ENCODE measurements at places on chromosomes 3 and 15. TPM values are rescaled to one million over a fixed set of nuclear protein-coding genes. Genes with fewer than 3 reads are reported as not detected.

WDR93 gene
- 0.18 TPM for total RNA-seq

PROK2 gene
- total RNA-seq = 2.3 TPM

EPHB3 gene
- 25.2 TPM for total RNA-seq

STRIT1 gene
- total RNA-seq = not detected

ROBO2 gene
- 3.6 TPM for total RNA-seq

- H3K4me3 ChIP-seq = no peak overlapping the region
- H3K4me1 ChIP-seq = no peaks in the 10 kb centered on the region
- no peak overlapping the region for H3K27ac ChIP-seq
- no peaks in the 10 kb centered on the region for H3K36me3 ChIP-seq
- no peak for DNase-seq
Observed at GRCh38 chr3:66297900-66298299, 77.1 kb downstream of the SLC25A26 start.

DNA sequence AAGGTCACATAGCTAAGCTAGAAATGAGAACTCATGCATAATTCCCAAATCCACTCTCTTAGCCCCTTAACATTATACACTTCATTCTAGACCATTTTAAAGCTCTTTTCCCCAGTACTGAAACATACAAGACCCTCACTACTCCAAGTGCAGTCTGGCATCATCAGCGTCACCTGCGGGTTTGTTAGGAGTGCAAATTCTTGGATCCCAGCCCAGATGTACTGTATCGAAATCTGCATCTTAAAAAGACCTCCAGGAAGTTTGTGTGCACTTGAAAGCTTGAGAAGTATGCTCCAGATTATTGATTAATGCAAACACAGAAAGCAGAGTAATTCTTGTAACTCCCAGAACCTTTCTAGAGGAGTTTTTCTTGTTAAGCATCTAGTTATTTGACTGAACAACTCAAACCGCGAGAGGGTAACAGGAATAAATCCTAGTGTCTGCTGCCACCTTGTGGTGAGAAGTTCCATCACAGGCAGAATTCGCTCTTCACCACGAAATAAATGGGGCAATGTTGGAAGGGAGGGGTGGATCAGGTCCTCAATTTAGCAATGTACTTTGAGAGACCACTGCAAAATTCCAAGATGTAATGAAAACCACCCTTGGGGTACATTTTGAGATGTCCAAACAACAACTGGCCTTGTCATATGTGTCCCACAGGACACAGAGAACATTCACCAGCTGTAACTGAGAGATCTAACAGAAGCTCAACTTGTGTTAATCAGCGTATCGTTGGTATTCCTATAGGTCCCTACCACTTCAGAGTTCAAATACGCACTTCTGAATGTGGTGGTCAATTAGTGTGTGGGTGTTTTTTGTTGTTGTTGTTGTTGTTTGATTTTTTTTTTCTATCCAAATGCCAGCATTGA, 583 bp upstream of the C3orf49 start:
- DNase-seq = peak; percentile 61
- H3K27ac ChIP-seq = no peak overlapping the region
- no peaks in the 10 kb centered on the region for H3K27me3 ChIP-seq
- no peaks in the 10 kb centered on the region for H3K4me1 ChIP-seq

DNA sequence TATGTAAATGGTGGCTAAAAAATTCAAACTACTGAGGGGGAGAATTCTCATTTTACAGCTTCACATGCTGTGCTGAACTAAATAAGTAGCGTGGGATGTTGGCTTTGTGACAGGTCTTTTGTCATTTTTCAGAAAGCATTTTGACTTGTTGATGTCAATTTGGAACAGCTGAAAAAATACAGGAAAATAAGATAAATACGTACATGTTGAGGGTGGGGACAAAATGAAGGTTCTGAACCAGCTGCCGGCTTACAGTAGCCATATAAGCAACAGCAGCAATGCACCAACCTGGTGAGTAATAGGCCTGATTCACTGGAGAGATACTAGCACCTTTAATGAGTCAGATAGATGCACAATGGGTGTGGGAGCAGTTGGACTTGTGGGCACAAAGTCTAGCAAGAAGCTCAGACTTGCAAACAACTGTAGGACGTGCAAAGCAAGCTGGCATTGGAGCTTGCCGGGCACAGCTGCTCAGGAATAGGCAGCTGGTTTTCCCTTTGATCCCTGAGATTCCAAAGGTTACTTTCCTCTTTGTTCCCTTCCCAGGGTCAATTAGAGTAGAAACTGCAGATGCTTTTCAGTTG, 12.9 kb downstream of the B3GNT5 start:
- no peak overlapping the region for H3K4me3 ChIP-seq
- H3K4me1 ChIP-seq = no peaks in the 10 kb centered on the region
- peak; percentile 24 for DNase-seq
- no peaks in the 10 kb centered on the region for H3K36me3 ChIP-seq

- no peak overlapping the region for H3K27ac ChIP-seq
- H3K4me1 ChIP-seq = no peaks in the 10 kb centered on the region
- peak; percentile 61 for DNase-seq
- H3K4me3 ChIP-seq = no peak overlapping the region
- no peaks in the 10 kb centered on the region for H3K36me3 ChIP-seq
- no peaks in the 10 kb centered on the region for H3K27me3 ChIP-seq
Observed at GRCh38 chr3:195081242-195081963, 189.6 kb downstream of the XXYLT1 start.

Measured in prostate gland (tissue), 2 donors.